Central memory CD8-positive, alpha-beta T cell (primary cell): ENCODE measurements at places on chromosomes 4 and X.

GRCh38 chr4:165504184-165504583 is 125.4 kb downstream of the CPE start:
- DNase-seq = no peak

- DNase-seq = no peak
Observed at GRCh38 chr4:153159016-153159415, 45.2 kb upstream of the TRIM2 start.

DNA sequence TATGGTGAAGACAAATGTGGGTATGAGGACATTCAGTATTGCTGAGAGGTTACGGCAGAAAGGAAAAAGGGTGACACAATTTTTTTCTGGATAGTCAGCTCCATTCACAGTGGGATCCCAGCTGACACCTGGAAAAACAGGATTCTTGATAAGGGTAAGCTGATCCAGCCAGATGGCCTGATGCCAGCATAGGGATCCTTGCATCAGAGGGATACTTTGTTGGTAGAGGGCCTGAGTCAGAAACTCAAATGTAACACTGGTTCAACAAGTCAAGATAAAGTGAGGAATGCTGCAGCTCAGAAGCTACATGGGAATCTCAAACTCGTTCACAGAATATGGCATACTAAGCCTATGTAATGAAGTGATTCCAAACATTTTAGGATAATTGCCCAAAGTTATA is 726.7 kb downstream of the C4orf33 start:
- DNase-seq = no peak

DNA sequence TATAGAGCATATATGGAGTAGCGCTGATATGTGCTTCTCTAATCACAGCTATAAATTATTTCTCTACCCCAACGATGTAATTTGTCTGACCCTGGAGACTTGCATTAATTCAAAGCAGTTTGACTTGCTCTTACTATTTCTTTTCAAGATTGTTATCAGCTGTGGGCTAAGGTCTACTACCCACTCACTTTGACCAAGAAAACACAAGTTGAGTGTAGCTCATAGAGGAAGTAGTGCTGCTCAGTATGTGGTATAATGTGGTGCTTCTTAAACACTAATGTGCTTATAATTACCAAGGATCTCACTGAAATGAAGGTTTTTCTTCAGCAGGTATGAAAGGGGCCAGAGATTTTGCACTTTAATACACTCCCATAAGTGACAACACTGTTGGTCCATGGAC is 70.1 kb downstream of the INPP4B start:
- no peak for DNase-seq

GRCh38 chr4:3256230-3257102 is 7.5 kb downstream of the MSANTD1 start:
- no peak for DNase-seq

- DNase-seq = no peak
Observed at GRCh38 chr4:2925931-2926860, 37.0 kb downstream of the NOP14 start.

DNA sequence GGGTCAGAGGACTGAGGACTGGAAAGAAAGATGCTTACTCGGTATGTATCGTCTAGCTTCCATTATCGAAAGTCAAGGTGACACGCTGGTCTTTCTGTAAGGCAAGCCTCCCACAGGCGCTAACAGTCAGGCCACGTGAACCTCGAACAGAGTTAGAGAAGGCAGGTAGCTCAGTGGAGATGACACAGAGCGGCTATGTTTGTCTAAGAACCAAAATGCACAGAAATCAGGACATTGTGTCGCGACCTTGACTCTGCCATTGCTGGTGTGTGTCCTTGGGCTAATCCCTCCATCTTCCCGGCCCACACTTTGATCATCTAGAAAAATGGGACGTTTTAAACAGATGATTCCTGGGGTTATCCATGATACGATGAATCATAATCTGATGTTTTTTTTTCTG is 40.3 kb downstream of the IRF2 start:
- DNase-seq = no peak

GRCh38 chr4:101730291-101731117 is 60.0 kb upstream of the BANK1 start:
- DNase-seq = no peak

- DNase-seq = no peak
Observed at GRCh38 chr4:73451404-73451803, 15.4 kb downstream of the AFP start.

DNA sequence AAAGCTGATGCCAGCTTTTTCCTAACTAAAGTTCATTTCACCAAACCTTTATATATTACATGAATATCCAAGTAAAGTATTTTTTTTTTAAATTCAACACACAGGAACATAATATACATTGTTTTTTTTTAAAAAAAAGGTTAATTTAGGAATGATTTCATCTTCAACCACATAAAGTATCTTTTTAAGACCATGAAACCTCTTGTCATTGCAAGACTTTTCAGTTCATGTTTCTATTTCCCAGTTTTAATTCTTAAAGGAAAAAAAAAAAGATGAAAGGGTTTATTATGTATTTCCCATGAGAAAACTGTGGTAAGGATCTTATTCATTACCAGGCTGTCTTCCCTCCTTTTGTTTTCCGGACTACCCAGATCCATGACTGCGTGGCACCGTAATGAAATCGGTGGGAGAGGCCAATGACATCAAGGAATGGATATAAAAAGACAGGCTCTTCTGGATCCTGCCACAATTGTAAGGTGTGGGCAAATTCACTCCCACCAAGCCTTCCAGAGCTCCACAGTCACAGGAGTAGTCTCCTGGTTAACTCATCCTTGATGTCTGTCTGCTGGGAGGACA is 84.7 kb upstream of the CBR4 start:
- no peak for DNase-seq

DNA sequence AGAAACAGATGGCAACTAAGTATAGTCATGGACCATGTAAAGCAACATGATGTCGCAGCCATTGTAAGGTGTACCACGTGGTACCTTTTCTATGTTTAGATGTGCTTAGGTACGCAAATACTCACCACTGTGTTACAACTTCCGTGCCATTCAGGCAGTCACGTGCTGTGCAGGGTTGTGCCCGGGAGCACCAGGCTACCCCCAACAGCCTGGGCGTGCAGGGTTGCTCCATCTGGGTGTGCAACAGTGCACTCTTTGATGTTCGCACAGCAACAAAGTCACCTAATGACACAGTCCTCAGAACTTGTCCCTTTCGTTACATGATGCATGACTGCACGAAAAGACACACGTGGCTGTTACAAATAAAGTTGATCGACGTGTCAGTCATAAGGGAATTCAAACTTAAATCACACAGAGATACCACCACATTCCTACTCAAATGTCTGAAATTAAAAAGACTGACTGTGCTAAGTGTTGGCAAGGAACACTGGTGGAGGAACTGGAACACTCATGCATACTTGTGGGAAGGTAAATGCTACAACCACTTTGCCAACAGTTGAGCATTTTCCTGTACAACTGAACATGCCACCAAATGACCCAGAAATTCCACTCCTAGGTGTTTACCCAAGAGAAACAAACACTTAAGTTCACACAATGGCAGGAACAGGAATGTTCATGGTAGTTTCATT is 24.3 kb downstream of the CPLX1 start:
- no peak for DNase-seq

- DNase-seq = no peak
Observed at GRCh38 chrX:56805399-56805798, 76.4 kb downstream of the NBDY start.

- no peak for DNase-seq
Observed at GRCh38 chr4:172245516-172245915, 432.3 kb downstream of the GALNTL6 start.

- DNase-seq = no peak
Observed at GRCh38 chrX:68939868-68940267, 111.0 kb downstream of the EFNB1 start.

- DNase-seq = no peak
Observed at GRCh38 chrX:121496966-121497365, 449.6 kb downstream of the GLUD2 start.
